NCI-H1048 (cell line): ENCODE measurements at places on chromosomes 12 and 14.
A peak's percentile ranks its signal among the peaks of the same experiment; 100 is the strongest.

- peak; percentile 16 for DNase-seq
Observed at GRCh38 chr12:59403259-59403932, 192.4 kb upstream of the SLC16A7 start.

DNA sequence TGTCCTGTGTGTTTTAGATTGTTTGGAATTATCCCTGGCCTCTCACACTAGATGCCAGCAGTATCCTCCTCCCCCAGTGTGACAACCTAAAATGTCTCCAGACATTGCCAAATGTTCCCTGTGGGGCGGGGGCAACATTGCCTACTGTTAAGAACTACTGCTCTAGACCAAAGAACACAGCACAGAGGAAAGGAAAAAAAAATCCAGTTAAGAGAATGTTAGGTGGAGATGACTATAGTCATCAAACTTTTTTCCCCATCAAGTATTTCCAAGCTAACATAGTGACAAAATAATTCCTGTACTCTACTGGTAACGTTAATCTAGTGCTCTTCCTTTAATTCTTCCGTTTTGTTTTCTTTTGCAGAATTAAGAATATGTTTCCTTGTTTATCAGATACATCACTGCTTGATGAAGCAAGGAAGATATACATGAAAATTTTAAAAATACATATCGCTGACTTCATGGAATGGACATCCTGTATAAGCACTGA lies 3.5 kb downstream of the CDKN1B start:
- DNase-seq: no peak

DNA sequence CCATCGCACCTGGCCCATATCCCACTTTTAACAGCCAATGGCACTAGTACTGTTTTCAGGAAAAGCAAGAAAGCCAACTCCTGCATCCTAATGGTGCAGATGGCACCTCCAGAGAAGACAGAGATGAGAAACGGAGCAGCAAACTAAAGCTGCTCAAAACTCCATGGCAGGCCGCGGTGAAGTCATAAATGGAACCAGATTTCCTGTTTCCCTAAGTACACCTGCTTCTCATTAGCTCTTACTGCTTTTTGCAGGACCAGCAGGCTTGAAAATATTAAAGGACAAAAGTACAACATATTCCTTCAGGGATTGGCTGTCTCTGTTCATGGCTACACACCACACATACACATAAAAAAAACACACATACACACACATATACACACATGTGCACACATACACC lies 36.7 kb upstream of the LGALS3 start:
- DNase-seq: no peak

- DNase-seq: no peak
Observed at GRCh38 chr12:105659355-105660075, 329.0 kb downstream of the C12orf75 start.

DNA sequence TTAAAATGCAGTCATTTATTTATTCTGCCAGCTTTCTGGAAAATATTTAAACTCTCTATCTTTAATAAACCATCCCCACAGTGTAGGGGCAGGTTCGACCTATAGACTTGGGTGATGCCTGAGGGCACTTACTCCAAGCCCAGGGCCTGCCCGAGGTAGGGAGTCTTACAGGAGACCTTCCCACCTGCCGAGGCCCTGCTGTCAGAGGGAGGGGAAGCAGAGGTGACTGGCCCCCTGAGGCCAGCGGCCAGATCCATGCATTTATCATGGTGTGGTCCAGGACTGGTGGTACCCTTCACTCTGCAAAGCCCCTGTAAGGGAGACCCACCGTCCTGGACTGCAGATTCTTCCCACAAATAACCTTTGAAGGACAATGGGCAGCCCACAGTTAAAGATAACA lies 7.6 kb downstream of the EML1 start:
- no peak for DNase-seq

GRCh38 chr14:60003991-60004390 lies 84.0 kb downstream of the LRRC9 start:
- DNase-seq: no peak

DNA sequence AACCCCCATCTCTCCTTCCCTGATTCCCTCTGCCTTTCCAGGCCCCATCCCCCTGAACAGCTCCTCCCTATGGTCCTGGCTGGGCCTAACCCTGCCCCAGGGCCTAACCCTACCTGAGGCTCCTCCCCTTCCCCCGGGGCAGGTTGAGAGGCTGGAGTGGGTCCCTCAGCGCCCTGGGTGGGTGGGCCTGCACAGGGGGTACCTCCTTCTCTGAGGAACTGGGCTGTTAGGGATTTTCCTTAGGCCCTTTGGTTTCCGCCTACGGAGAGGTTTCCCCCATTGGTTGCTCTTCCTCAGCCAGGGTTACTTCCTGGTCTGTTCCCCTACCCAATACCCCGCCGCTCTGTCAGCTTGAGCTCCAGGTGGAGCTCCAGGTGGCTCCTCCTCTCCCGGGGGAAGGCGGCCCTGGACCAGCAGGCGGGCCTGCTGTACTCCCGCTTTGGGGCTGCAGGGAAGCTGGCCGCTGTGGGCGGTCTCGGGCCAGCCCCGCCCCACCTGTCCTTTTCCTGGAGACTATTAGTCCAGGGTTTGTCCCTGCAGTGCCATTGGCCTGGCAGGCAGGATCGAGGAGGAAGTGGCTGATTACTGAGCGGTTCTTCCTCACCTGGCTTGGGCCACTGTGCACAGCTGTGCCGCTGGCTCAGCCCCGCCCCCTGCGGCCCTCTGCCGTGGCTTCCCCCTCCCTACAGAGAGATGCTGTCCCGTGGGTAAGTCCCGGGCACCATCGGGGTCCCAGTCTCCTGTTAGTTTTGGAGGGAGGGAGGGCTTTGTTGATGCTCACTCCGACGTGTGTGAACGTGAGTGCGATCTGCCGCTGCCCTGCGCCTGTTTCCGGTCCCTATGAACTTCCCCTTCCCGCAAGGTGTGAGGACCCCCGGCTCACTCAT lies 2.5 kb downstream of the C12orf57 start:
- peak; percentile 86 for DNase-seq

GRCh38 chr12:102821149-102821548 lies 95.9 kb downstream of the PAH start:
- no peak for DNase-seq

- no peak for DNase-seq
Observed at GRCh38 chr12:95830335-95831089, 28.2 kb upstream of the SNRPF start.

GRCh38 chr12:14643251-14643650 lies 53.1 kb downstream of the GUCY2C start:
- DNase-seq: no peak

GRCh38 chr14:98816720-98817119 lies 455.3 kb downstream of the BCL11B start:
- no peak for DNase-seq

DNA sequence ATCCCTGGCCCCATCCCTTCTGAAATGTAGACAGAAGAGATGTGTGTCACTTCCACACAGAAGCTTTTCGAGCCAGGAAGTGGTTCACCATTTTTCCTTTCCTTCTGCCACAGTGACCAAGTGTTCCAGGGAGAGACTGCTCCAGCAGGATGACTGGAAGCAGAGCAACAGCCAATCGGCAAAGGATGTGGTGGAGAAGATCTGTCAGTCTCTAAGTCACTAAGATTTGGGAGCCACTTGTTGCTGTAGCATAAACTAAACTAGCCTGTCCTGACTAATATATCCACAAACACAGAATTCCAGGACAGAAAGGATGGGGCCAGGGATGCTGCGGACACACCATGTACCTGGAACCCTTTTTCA lies 42.9 kb downstream of the DUSP6 start:
- no peak for DNase-seq

DNA sequence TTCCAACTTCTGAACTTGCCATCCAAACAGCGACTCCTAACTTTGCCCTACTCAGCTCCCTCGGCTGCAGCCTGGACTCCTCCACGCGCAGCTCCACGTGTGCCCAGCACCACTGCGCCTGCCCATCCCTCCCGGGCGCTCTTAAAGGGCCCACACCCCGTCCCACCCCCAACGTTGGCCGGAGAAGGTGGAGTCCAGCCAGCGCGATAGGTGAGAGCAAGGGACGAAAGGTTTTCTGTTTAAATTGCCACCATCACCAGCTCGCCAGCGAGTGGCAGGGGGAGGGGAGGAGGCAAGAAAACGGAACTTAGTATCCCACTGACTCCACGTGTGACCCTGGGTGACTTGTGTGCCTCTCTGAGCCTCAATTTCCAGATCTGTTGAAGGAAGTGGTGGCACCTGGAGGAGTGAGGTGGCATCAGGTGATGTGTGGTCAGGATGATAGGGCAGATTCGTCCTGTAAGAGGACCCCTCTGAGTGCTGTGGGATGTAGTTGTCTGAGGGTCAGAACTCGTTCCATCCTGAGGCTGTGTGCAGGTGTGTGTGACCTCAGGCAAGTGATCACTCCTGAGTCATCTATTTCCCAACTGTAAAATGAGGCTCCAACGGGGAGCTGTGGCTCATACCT lies 59.7 kb downstream of the TRPV4 start:
- no peak for DNase-seq

GRCh38 chr14:70890826-70891659 lies 16.2 kb upstream of the PCNX1 start:
- DNase-seq: no peak

DNA sequence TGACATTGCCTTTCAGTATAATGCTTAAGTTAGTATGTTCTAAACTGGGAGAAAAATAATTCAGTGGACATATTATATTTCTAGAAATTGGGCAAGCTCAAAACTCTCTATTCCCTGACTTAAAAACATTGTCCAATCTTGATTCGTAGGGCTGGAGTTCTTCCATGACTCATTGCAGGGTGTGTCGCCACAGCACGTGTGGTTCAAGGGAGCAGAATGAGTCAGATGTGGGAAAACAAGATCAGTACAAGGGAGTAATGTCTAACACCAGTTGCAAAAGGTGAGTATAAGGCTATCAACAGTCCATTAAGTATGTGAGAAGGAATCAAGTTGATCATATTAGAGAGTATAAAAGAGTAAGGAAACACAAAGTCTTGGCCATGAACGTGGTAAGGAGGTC lies 887.0 kb downstream of the TMTC2 start:
- no peak for DNase-seq

GRCh38 chr14:24741871-24742270 lies 107.9 kb upstream of the GZMB start:
- no peak for DNase-seq

GRCh38 chr14:72516936-72517700 lies 376.8 kb downstream of the DPF3 start:
- peak; percentile 6 for DNase-seq

DNA sequence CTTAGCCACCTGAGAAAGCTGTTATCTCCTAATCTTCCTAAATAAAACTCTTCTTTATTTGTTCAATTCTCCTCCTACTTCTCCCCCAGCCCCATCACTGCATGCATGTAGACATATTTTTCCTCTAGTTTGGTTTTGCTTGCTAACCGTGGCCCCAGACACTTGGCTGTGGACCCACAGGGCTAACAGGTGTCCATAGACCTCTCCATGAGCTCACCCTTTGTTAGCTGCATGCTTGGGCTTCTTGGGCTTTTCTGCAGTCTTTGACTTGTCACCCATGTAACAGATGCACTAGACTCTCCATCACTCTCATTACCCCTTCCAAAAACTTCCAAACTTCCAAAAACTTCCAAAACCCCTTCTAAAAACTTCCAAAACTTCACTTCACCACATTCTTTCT lies 59.2 kb upstream of the PLEKHA5 start:
- no peak for DNase-seq

DNA sequence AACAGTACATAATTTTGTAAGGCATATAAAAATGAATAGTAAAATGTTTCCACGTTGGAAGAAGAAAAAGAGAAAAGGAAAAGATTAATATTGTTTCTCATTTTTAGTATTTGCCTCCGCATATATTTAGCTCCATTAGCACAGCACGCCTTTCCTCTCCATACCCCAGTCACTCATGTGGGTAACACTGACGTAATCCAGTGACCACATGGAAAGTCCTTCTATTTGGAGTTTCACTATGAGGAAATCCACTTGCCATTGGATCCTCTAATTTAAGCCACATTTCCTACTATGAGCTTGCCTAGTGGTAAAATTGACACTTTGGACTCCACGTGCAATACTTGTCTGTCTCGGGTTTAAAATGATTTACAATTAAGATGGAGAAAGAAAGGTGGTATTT lies 5.7 kb upstream of the SLCO1A2 start:
- no peak for DNase-seq

- DNase-seq: no peak
Observed at GRCh38 chr12:100216337-100216736, 15.7 kb downstream of the ACTR6 start.

DNA sequence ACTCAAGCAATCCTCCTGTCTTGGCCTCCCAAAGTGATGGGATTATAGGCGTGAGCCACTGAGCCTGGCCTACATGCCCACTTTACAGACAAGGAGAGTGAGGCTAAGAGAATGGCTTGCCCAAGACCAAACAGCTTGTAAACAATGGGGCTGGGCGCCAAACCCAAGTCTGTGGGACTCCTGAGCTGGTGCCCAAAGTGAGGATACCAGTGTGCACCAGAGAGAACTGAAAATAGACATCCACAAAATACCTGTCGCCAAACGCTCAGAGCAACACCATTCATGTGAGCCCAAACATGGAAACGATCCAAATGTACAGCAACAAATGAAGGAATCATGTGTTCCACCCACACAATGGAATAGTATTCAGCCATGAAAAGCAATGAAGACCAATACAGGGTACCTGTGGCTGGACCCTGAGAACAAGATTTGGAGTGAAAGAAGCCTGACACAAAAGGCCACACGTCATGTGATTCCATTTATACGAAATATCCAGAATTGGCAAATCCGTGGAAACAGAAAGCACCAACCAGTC lies 38.2 kb downstream of the CCNK start:
- no peak for DNase-seq

DNA sequence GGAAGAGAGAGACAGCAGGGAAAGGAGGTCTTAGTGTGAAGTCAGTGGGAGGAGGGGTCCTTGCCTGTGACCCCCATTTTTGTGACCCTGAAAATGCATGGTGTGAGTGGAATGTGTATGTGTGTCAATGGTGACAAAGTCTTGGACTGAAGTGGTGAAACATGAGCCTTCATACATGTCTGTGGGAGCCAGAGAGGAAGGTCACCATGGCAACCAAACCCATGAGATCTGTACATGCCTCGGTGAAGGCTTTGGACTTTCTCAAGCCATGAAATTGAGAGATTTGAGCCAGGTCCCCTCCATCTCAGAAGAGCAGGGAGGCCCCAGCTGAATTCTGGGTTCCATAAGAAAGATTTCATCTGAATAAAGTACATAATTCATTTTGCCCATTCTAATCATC lies 108.7 kb downstream of the TTC8 start:
- DNase-seq: no peak

- DNase-seq: no peak
Observed at GRCh38 chr12:109466821-109467220, 10.3 kb downstream of the KCTD10 start.

DNA sequence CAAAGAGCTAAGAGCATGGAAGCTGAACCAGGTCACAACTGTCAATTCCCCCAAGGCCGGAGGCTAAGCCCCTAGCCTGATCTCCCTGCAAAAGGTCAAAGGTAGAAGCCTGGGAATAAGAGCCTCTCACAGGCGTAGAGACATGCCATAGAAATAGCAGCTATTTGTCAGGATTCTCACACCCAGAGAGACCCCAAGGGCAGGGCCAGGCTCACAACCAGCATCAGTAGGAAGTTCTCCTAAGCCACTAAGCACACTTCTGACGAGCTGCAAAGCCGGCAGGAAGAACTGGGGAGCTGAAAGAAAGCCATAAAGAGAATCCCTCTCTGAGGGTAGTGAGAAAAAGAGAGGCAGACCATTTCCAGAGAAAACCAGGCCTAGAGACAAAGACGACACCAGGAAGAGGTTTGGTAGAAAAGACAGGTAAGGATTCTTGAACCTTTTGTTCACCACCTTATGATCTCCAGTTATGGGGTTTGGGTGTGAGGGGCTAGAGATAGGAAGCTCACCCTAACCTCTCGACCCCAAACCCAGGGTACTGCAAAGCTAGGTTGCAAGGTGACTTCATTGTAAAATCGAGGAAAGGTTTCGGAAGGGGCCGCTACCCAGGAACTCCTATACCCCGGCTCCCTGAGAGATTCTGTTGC lies 1.0 kb downstream of the SMARCC2 start:
- DNase-seq: no peak
